ENCODE measurements at places on chromosomes 6 and 20.

- no peak for DNase-seq
These were observed 602.5 kb upstream of the CDH4 start for GRCh38 chr20:60649541-60649940.

- DNase-seq, result no peak
These were observed 108.8 kb upstream of the BCLAF1 start for GRCh38 chr6:136398453-136398852.

DNA sequence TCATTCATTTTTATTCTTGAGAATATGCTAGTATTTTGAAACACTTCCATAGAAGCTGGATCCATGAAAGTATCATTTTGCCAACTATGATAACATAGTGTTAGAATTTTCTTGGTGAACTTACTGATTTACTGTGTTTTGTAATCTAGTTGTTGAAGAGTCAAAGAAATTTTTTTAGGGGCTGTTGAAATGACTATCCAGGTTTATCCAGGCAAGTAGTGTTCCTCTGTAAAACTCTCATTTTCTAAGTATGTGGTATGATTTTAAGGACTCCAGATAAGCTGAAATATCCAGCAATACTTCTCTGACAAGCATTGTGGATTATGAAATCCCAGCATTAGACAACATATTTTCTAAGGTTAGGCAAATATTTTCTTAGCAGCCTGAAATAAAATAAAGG is 95.9 kb downstream of the GRIK2 start:
- no peak for DNase-seq

GRCh38 chr20:33773412-33774089 is 37.6 kb upstream of the CHMP4B start:
- DNase-seq, result no peak

- no peak for DNase-seq
These were observed 58.8 kb downstream of the REV3L start for GRCh38 chr6:111423960-111424846.

- peak; percentile 20 for DNase-seq
These were observed 138.1 kb upstream of the PTPN1 start for GRCh38 chr20:50371878-50372769.

- no peak for DNase-seq
These were observed 26.9 kb downstream of the DDX27 start for GRCh38 chr20:49245921-49246740.

GRCh38 chr6:100944644-100945043 is 63.5 kb upstream of the ASCC3 start:
- DNase-seq, result no peak

DNA sequence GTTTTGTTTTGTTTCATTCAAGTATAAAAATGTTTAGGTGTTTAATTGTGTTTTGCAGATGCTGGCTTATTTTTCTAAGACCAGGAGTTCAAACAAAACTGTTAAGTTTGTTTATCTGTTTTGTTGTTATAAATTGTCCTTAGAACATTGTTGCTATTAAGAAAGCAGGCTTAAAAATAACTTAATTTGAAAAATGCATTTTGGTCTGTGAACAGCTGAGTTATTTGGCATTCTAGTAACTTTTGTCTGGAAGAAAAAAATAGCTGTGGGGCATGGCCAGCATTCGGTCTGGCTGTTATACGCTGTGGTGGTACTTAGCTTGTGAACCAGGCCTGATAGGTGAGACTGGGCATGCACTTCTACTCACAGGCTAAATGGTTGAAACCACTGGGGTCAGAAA is 37.8 kb downstream of the SLX4IP start:
- no peak for DNase-seq

GRCh38 chr6:131840441-131840840 is 32.6 kb downstream of the ENPP1 start:
- DNase-seq, result no peak

DNA sequence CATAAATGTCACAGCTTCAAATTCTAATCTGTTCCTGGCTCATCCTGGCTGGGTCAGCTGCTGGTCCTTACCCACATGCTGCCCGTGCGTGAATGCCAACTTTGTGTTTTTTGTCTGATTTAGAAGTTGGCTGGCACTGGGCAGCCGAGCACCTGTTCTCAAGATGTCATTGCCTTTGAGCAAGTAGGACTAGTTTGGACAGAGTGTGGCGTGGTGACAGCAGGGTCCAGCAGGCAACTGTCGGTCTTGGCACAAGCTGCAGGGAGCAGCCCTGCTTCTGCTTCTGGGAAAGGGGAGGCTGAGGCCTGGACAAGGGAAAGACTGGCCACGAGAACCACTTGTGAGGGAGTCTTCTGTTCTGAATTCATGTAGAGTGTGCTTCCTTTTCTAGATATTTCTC is 26.4 kb upstream of the ADRM1 start:
- no peak for DNase-seq

DNA sequence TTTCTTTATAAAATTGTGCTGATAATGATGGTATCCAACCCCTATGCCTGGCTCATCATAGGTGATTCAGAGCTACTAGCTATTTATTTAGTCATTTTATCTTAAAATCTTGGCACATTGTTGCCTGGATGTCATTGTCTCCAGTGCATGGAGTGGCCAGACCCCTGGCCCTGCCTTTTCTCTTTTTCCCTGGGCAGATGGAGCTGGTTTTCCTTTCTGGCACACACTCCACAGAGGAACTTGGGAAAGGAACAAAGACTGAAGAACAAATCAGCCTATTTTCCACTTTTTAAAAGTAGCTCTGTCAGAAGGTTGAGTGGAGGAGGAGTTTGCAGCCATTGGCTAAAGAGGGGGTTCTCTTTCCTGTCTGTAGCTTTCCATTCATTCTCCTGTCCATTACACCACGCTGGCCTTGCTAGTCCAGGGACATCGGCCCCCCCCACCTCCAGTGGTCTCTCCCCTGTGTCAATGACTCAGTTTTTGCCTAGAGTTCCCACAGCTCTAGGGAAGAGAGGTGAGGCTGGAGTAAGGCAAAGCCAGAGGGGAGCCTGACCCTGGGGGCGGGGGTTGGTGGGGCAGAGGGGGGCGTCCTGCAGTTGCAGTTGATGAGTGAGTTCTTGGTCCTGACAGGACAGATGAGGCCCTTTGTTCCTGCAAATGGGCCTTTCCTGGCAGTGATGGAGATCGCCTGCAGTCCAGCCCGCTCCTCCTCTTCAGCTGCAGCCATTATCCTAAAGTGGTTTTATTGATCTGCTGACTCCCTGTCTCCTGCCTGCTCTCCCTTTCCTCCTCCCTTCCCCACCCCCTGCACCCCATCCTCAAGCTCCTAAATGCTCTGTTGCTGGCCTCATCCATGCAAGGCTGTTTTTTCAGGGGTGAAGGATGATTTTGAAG is 774.5 kb downstream of the DHX35 start:
- DNase-seq, result no peak

DNA sequence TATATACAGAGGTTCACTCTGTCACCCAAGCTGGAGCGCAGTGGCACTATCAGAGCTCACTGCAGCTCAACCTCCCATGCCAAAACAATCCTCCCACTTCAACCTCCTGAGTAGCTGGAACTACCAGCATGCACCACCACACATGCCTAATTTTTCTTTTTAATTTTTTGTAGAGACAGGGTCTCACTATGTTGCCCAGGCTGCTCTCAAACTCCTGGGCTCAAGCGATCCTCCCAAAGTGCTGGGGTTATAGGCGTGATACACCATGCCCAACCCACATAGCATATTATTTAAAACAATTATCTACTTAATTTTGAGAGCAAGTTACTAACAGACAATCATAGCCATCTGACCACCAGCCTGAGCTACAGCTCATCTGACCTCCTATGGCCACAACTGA is 459.9 kb upstream of the JARID2 start:
- no peak for DNase-seq

- peak; percentile 28 for DNase-seq
These were observed 69.6 kb downstream of the SSR1 start for GRCh38 chr6:7243179-7243981.

DNA sequence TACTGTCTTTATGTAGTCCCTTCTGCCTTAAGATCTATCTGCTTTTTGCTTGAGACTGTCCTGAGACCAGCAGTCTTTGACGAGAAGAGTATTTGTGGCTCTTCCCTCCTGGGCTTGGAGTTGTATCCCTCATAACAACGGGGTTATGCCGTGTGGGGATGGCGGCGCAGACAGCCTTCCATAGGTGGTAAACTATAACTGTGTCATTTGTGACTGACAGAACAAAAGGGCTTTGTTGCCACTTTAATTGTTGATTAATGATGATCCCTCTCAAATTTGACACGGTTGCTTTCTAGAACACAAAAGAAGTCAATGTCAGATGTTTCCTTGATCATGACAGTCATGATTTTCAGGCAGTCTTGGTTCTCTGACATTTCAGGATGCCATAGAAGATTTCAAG is 196.6 kb downstream of the JARID2 start:
- no peak for DNase-seq

- no peak for DNase-seq
These were observed 66.8 kb upstream of the IYD start for GRCh38 chr6:150301846-150302519.

DNA sequence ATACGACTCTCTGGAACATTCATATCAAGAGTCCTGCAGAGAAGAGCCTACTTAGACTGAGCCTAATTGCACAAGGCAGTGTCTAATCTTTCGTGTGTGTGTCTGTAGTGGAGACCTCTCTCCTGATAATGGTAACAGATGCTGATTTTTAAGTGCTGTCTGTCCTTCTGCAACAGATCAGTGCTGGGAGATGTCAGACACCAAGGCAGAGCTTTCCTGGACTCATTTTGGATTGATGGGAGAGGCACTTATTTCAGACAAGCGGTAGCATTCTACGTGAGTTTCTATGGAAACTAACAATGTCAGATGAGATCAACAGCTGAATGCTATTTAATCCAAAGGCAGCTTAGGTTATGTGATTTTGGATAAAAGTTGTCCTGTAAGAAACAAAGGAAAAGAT is 167.6 kb downstream of the PLCB4 start:
- no peak for DNase-seq

DNA sequence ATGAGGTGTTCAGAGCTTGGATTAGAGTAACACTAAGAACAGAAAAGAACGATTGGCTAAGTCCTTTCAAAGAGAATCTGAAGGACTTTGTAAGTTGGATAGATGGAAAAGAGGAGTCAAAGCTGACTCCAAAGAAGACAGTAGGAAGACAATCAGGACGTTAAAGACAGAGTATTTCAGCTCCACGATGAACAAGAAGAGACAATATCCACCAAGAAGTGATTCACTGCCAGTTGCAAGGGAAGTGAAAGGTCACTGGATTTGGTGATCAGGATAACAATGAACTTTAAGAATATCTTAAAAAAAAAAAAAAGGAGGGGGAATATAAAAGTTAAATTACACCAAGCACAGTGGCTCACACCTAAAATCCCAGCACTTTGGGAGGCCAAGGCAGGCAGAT is 17.9 kb downstream of the REPS1 start:
- no peak for DNase-seq

- DNase-seq, result no peak
These were observed 138.7 kb downstream of the RFPL4B start for GRCh38 chr6:112485827-112486212.

DNA sequence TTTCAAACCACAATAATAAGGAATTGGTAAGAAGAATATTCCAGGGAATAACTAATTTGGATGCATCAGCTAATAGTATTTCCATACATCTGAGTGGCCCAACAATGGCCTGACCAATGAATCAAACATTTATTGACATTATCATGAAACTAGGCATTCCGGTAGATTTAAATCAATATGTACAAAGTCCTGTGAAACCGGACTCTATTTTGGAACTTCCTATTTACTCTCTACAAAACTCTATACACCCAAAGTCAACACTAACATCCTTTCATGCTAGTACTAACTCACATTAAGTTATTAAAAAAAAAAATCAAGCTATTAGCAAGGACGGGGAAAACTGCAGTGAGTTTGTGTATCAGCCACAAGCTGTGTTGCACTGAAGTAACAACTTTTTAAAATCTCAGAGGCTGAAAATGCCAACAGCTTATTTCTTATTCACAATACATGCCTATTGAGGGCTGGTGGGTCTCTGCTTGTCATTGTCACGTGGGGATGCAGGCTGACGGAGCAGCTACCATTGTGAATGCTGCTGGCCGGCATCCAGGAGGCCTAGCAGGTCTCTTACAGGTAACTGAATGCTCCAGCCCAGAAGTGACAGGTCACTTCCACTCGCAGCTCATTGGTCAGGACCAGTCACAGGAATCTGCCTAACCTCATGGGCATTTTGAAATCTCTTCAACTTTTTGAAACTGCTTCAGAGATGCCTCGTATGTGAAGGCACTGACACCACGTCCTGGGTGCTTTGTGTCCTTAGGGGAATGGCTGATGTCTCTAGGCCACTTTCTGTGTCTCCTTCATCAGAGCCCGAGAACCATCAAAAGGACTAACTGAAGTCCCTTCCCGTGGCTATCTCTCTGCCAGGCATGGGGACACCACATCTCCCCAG is 76.3 kb downstream of the SLC22A23 start:
- DNase-seq, result no peak

DNA sequence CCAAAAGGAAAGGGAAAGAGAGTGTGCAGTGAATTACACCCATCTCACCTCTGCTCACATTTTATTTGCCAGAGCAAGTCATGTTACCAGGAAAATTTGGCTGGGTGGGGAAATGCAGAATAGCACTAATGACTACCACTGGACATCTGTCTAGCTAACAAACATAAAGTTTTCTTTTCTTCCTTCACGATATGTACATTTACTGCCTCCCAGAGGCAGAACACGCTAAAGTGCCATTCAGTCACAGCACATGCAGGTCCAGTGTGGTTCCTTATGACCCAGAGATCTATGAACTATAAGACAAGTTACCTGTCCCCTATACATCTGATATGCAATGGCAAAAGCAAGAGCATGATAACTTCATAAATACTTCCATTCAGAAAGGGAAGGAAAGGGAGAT is 194.1 kb downstream of the OGFRL1 start:
- no peak for DNase-seq

- DNase-seq, result no peak
These were observed 113.3 kb downstream of the ATXN1 start for GRCh38 chr6:16648003-16648402.

- no peak for DNase-seq
These were observed 15.1 kb downstream of the GSTA1 start for GRCh38 chr6:52788478-52788877.

DNA sequence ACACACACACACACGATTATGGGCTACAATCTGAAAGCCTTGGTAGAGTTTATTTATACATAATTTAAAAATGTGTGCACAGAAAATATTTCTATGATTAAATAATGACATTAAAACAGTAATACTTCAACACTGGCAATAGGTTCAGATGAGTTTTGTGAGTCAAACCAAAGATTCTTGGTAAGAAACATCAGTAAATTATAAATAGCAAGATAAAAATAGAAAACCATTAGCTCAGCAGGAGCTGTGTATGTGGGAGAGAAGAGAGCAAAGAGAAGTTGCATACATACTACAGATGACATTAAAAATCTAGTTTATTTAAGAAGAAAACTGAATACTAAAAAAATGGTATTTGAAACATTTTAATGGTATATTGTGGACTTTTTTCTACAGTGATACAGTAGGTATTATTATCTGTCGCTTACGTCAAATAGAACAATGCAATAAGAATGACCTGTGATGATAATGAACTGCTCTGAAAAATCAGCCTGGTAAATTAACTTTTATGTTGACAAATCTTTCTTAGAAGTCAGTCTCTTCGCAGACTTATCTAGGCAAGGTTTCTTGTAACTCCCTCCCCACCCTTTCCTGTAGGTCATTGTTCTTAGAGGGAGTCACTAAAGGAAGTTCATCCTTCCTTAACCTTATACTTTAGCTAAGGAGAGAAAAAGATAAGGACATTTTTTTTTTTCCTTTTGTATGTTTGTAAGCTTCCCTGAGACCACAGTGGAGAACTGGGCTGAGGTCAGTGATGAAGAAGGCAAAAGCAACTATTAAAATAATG is 149.3 kb downstream of the GJA1 start:
- no peak for DNase-seq

GRCh38 chr20:13898012-13898612 is 92.3 kb downstream of the SEL1L2 start:
- DNase-seq, result no peak
